ENCODE measurements at places on chromosomes 1 and 21. TPM values are rescaled to one million over a fixed set of nuclear protein-coding genes. Genes with fewer than 3 reads are reported as not detected.

Gene KIF14
- total RNA-seq = 13.5 TPM

Gene NR0B2
- total RNA-seq = not detected

Gene CACNA1S
- not detected for total RNA-seq

Gene HDAC1
- 115 TPM for total RNA-seq

Gene TFF1
- total RNA-seq = not detected

Gene ZNF695
- total RNA-seq = 1.8 TPM

DNA sequence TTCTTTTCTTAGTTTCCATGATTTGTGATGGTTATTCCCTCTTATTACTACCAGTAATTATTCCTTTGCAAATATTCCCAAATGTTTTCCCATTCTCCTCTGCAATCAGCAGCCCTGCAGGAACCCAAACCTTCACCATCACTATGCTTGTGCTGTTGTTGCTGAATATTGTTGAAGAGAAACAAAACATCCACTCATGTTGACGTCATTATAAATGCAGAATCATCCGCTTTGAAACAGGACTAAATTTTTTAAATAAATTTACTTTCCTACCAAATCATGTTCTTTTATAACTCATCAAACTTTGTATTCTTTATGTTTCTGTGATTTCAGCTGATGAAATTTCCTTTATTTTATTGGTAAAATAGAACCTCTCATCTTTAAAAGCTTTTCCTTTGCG, 787.0 kb upstream of the B3GALT2 start:
- DNase-seq = no peak

- peak; percentile 18 for DNase-seq
Observed at GRCh38 chr1:198030682-198031081, 113.5 kb downstream of the LHX9 start.

- DNase-seq = peak; percentile 56
Observed at GRCh38 chr1:161962091-161962887, 61.4 kb downstream of the OLFML2B start.

DNA sequence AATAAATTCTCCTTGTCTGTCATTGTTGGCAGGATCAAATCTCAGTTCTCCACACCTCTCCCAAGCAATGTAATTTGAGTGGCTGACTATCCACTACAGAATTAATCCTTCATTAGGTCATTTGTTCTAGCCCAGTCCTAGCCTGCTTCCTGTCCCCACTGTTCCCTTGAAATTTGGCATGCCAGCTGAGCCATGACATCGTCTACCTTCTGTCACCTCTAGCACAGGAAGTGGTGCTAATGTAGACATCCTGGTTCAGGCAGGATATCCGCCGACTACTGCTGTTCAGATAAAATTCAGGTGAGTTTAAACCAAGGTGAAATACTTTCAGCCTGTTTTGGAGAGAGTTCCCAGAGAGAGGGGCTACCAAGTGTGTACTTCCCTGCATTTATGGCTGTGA, 5.9 kb downstream of the CHRM3 start:
- DNase-seq = no peak
